Stimulated activated CD4-positive, alpha-beta T cell treated with anti-CD3 and anti-CD28 coated beads, Interleukin-1b, Interleukin-23, amount 100 ng/mL, for 1 hour (primary cell): ENCODE measurements at places on chromosomes 7 and 10.

DNA sequence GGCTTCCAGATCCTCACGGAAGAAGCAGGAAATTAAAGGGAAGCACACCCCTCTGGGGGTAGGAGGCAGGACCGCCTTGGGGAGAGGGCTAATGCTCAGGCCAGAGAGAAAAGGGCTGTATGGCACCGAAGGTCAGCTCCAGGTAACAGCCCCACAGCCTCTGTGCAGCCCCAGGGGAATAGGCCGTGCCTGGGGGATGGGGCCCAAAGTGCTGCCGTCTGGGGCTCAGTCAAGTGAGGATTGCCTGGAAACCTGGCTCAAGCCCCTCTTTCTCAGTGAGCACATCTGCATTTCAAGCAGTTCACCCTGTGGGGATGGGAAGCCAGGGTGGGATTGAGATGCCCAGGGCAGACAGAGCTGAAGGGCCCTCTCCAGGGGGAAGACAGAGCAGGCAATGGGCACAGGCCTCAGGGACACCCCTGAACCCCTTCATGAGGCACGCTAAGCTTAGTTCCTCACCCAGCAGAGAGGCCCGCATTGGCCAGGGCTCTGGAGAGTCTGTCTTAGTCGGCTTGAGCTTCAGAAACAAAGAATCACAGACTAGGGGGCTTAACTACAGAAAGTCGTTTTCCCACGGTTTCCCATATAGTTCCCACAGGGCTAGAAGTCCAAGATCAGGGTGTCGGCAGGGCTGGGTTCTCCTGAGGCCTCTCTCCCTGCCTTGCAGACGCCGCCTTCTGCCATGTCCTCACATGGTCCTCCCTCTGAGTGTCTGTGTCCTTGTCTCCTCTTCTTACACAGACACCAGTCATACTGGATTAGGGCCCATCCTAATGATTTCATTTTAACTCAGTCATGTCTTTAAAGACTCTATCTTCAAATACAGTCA, 118.2 kb downstream of the PTPN20 start:
- no peak for DNase-seq

GRCh38 chr7:129801882-129802281, 150.9 kb downstream of the UBE2H start:
- DNase-seq: no peak

- no peak for DNase-seq
These were observed 744.7 kb downstream of the KCNMA1 start for GRCh38 chr10:76892766-76893479.

DNA sequence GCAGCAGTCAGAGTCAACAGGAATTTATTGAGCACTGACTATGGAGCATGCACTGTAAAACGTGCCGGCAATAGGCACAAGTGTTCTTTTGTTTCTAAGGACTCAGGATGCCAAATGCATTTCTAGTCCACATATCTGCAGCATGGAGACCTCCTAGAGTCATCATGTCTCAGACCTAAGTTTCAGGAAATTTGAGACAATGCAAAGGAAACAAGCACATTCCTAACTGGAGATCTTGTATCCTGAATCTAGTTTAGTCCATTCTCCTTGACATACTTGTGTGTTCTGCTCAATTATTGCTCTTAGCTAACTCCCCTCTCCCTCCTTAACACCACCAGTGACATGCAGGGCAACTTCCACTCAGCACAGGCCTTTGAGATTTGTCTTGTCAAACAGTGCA, 173.2 kb downstream of the ZNF438 start:
- DNase-seq: no peak

GRCh38 chr7:100120733-100121036, 1.3 kb downstream of the CNPY4 start:
- DNase-seq: no peak

GRCh38 chr10:24115403-24115802, 93.5 kb upstream of the KIAA1217 start:
- DNase-seq: no peak

DNA sequence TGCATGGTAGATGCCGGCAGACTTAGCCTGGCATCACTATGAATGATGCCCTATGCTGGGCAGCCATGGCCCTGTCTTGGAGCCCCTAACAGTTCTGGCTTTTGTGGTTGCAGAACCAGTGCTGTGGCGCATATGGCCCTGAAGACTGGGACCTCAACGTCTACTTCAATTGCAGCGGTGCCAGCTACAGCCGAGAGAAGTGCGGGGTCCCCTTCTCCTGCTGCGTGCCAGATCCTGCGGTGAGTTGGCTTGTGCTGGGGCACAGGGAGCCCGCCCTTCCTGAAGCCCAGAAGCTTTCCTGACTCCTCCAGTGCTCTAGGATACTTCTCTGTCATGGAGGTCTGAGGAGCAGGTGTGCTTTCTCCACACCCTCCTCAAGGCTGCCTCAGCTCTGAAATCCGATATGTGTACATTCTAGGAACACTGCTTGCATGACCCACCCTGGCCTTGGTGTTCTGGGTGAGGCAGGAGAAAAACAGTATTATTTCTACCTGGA, 25.6 kb upstream of the SH2D4B start:
- no peak for DNase-seq
